Activated CD4-positive, alpha-beta T cell treated with anti-CD3 and anti-CD28 coated beads, Interleukin-2, amount 10 ng/mL, durations not matched to agents 7 days and 5 days (primary cell): ENCODE measurements at places on chromosomes 4 and X. TPM values are rescaled to one million over a fixed set of nuclear protein-coding genes. Genes with fewer than 3 reads are reported as not detected.

DNA sequence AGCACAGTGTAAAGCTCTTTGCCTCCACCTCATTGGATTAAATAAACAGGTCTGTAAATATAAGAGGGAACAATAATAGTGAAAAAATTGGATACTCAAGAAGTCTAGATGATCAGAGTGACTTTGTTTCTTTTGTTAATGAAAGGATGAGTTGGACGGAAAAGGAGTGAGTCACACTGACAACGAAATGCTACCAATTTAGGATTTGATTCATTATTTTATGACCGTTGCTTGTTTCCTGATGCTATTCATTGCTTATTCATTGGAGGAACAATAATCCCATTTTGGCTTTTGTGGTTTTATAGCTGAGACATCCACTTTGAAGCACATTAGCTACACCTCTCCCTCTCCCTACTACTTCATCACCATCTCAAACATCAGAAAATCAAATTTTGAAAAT, 74.4 kb upstream of the DYNLT3 start:
- DNase-seq, result no peak

- DNase-seq, result no peak
Measured at GRCh38 chr4:7759635-7760034, 180.0 kb downstream of the AFAP1 start.

- DNase-seq, result no peak
Measured at GRCh38 chr4:139675651-139676050, 10.0 kb downstream of the MGST2 start.

DNA sequence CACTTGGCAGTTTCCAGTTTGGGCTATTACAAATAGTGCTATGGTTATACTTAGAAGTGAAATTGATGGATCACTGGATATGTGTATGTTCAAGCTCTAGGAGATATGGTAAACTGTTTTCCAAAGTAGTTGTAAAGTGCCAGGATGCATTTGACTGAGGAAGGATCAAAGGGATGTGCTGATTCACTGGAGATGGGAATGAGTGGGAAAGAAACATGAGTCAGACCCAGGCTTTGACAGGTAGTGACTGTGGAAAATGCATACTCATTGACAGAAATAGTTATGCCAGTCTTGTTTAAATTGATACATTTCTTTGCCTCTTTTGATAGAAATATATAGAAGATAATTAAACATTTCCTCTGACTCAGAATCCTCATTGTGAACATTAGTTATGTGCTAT, 77.9 kb downstream of the CEP135 start:
- no peak for DNase-seq

DNA sequence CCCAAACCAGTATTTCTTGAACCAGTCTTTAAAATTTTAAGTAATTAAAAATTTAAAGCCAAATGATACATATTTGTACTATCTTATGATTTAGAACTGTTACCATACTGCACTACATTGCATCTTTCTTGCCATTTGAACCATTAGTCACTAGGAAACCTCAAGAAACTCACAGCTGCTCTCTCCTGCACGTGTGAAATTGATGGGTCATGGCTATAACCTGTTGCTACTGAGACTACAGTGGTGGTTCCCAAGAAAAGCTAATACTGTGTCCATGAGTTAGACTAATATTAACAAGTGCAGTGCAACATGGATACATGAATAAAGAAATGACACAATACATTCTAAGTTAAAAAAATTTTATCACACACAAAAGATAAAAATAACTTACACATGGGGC, 88.4 kb downstream of the PDE5A start:
- DNase-seq, result no peak

RHOXF1 gene
- not detected for total RNA-seq

DNA sequence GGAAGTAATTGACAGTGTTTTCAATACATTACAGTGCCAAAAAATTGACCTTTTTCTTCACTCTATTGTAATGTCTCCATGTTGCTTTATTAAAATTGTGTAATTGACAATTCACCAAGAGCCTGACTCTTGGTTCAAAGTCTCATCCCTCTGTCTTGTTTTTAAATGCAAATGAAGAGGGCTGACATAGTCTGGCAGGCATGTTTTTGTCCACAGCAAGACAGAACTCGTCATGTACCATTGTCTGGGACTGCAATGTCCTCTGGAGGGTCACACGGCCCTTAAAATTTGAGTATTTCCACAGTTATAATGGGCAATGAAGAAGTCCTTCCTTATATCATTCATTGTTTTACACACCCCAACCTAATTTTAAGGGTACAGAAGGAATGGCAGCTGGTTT, 38.0 kb upstream of the FBXW7 start:
- DNase-seq, result no peak

DNA sequence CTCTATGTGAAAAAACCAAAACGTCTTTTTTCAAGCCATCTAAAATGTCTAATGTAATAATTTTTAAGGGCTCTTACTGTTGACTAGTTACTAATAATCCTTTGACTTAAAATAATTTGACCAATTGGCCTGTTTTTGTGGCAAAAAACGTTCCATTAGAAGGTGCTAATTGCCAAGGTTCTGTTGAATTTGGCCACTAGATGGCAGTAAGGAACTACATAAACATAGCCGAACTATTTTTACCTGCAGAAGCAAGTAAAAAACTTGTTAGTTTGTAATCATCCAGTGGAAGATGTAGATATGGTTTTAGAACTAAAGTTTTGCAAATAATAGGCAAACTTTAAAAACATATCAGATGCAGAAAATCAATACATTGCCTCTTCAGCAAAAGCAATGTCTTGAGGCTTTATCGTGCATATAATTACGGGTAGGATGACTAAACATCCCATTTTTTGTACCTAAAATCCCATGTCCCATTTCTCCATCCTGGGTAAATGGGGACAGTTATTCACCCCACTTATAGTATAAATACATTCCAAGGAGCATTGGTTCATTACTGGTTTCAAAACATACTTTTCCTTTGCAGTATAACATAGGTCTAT, 57.6 kb downstream of the PROM1 start:
- DNase-seq, result peak; percentile 60

DNA sequence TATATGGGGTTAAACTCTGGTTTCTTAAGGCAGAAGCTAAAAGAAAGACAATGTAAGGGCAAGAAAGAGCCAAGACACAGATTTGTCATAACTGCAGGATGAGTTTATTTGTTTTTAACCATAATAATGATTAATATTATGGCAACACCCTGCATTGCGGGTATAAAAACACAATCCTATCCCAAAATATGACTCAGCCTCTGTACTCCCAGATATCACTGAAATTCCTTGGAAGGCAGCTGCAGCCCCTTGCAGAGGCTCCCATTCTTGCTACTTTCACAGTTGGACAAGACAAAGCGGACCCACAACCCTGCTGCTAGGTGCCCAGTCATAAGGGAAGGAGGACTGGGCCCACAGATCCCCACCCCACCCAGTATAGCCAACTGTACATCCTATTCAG, 20.4 kb upstream of the FGF16 start:
- DNase-seq, result no peak

DNA sequence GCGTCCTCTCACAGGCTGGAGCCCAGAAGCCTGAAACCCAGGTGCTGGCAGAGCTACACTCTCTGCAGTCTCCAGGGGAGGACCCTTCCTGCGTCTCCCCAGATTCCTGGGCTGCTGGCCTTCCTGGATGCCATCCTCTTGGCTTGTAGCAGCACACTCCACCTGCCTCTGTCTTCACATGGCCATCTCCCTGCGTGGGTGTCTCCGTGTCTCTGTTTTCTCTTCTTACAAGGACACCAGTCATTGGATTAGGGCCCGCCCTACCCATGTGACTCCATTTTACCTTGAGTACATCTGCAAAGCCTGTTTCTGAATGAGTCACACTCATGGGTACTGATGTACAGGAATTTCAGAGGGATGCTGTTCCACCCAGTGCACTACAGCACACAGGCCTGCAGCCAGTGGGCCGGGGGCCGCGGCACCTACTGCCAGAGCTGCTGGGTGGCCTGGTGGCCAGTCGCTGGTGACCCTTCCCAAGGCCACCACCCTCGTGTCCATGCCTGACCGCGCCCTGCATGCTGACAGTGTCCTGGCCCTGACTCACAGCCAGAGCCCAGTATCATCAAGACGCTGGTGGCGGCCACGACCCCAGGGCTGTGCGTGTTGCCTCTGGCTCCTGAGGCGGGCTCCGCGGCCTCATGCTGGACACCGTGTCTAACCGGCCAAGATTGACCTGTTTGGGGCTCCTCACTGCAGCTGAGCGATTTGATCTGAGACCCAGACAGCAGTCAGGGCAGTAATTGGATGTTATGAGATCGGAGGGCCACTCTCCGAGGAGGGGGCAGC, 63.6 kb upstream of the NKX1-1 start:
- DNase-seq, result no peak

DCLK2 gene
- total RNA-seq, result not detected

GRCh38 chrX:29535212-29536162, 679.9 kb upstream of the MAGEB2 start:
- DNase-seq, result no peak

NALF2 gene
- total RNA-seq, result 0.19 TPM

- DNase-seq, result no peak
Measured at GRCh38 chrX:22325096-22325495, 52.4 kb downstream of the CBLL2 start.

SPANXC gene
- not detected for total RNA-seq

TECRL gene
- not detected for total RNA-seq

- no peak for DNase-seq
Measured at GRCh38 chr4:104772849-104773248, 278.2 kb upstream of the CXXC4 start.

GRCh38 chr4:126705266-126705665, 927.5 kb upstream of the INTU start:
- DNase-seq, result no peak

DNA sequence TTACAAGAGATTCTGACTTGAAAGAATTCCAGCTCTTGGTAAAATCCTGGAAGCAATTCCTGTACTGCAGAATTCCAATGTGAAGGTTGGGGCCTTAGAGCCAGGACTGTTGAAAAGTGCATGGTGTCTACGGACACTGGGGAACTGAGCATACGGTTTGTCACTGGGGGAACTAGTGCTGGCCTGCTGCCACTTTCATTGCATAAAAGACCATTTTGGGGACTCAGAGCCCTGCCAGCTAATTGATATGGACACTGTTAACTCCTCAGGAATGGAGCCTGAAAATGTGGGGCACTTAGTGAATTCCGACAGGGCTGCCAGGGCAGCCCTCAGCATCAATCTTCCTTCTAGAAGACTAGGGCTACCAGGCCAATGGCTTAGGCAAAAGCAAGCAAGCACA, 55.9 kb downstream of the AMOT start:
- DNase-seq, result no peak

DNA sequence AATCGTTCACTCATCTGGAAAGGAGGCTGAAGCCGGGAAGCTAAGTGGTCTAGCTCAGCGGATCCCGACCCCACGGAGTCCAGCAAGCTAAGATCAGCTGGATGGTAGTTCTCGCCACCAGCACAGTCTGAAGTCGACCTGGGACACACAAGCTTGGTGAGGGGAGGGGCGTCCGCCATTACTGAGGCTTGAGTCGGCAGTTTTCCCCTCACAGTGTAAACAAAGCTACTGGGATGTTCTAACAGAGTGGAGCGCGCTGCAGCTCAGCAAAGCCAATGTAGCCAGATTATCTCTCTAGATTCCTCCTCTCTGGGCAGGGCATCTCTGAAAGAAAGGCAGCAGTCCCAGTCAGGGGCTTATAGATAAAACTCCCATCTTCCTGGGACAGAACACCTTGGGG, 555.4 kb downstream of the BCOR start:
- DNase-seq, result no peak

DNA sequence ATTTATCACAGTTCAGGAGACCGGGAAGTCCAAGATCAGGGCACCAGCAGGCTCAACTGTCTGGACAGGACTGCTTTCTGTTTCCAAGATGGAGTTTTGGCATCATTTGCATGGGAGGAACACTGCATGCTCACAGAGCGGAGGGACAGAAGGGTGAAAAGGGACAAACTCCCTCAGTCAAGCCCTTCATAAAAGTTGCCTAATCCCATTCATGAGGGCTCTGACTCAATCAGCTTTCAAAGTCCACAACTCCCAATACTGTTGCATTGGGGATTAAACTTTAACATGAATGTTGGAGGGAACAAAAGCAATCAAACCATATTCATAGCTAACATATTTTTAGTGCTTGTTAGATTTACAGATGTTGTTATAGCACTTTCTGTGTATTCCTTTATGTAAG, 158.9 kb upstream of the MAD2L1 start:
- no peak for DNase-seq

GRCh38 chr4:157700898-157701694, 471.7 kb downstream of the GASK1B start:
- no peak for DNase-seq

P2RY8 gene
- total RNA-seq, result 107 TPM

DNA sequence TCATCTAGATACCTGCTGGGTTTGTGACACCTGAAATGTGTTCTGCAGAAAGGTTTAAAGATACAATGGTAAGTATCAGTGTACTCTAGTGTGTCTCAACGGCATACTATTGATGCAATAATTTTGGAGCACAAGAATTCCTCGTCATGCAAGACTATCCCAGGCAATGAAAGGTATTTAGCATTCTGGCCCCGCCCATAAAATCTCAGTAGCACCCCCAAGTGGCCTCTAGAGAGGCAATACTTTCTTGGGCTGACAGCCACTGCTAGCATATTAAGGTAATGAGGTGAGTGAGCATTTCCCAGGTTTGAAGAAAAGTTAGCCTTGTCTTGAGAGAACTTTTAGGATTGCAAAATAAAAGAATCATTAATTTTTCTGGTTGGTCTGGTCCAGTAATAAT, 24.0 kb downstream of the TAB3 start:
- peak; percentile 10 for DNase-seq

SRPK3 gene
- not detected for total RNA-seq

HERC6 gene
- total RNA-seq, result 43.6 TPM

DNA sequence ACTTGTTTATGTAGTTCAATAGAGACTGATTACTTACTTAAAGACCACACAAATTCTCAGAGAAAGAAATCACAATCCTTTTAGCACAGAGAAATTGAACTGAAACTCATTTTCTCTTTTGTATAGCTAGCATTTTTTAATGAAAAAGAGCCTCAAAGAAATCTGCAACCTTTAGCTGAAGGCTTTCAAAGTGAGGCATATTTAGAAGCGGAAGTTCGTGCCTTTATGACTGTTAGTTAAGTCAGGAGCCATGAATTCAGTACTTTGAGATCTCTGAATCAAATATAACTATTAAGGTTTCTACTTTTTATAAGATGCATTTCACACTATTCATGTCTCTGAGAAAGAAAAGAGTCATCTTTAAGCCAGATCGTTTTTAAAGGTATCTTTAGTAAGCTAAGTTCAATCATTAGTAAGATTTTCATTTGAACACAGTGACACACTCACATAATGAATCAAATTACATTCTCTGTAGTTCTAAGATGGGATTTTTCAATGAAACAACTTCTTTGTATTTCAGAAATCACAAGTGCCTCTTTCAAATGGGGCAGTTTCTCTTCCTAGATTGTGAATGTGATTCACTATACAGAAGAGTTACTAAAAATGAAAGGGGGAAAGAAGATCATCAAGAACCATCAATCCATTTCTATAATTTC, 61.4 kb downstream of the SMARCA1 start:
- no peak for DNase-seq

MAP7D3 gene
- total RNA-seq, result 11.2 TPM
